ENCODE measurements at places on chromosomes 1 and 21.

DNA sequence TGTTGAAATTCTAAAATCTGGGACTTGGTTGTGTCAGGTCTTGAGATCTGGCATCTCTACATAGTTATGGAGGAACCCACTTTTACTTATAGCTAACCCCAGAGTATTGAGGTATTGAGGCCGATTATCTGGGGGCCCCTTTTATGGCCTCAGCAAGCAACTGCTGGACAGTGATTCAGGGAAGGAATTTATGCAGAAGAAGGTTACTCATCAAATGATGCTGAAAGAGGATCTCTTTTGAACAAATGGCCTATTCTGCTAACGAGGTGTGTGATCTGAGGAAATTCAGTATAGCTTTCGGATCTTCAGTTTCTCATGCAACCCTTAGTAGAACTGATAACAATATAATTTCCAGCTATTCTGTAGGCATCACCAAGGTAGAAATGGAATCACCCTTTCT lies 239.9 kb downstream of the PAPPA2 start:
- DNase-seq, result no peak

GRCh38 chr1:112904071-112904830 lies 51.7 kb downstream of the SLC16A1 start:
- DNase-seq, result peak; percentile 37

DNA sequence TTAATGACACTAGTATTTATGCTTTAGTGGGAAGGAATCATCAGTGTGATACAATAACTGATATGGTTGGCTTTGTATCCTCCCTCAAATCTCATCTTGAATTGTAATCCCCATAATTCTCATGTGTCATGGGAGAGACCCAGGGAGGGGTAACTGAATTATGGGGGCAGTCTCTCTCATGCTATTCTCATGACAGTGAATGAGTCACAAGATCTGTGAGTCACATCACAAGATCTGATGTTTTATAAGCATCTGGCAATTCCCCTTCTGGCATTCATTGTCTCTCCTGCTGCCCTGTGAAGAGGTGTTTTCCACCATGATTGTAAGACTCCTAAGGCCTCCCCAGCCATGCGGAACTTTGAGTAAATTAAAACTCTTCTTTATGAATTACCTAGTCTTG lies 1760.3 kb downstream of the NCAM2 start:
- DNase-seq, result no peak

- DNase-seq, result peak; percentile 52
These were observed 131.5 kb downstream of the CNIH3 start for GRCh38 chr1:224747578-224747977.

GRCh38 chr1:21344750-21345443 lies 54.6 kb upstream of the ECE1 start:
- DNase-seq, result no peak

All from myocyte (in vitro differentiated cells).